Activated T-cell treated with anti-CD3 and anti-CD28 coated beads for 4 hours (primary cell): ENCODE measurements at places on chromosomes 5 and 9.

GRCh38 chr5:55160493-55161209 lies 680 bp downstream of the GPX8 start:
- DNase-seq: no peak

GRCh38 chr5:72530196-72530595 lies 23.0 kb upstream of the ZNF366 start:
- DNase-seq: no peak

- DNase-seq: no peak
Observed at GRCh38 chr5:125032286-125032685, 285.8 kb upstream of the ZNF608 start.

GRCh38 chr9:9410736-9411135 lies 1202.1 kb downstream of the PTPRD start:
- DNase-seq: no peak

- DNase-seq: no peak
Observed at GRCh38 chr5:35860686-35861085, 4.0 kb downstream of the IL7R start.

DNA sequence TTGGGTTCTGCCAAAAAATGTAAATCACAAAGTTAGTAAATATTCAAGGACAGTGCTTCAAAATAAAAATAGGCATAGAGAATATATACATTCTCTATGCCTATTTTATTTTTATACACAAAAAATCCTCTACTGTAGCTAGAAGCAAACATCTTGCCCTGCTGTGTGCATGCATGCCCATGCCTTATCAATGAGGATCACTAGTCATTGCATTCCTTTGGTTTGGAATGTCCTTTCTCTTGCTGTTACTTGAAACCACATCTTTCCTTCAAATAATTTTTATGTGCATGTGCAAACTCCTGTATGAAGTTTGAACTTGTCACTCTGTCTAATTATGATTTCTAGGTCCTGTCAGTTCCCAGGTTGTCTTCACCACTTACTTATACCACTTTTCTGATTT lies 278.9 kb upstream of the IZUMO3 start:
- no peak for DNase-seq

DNA sequence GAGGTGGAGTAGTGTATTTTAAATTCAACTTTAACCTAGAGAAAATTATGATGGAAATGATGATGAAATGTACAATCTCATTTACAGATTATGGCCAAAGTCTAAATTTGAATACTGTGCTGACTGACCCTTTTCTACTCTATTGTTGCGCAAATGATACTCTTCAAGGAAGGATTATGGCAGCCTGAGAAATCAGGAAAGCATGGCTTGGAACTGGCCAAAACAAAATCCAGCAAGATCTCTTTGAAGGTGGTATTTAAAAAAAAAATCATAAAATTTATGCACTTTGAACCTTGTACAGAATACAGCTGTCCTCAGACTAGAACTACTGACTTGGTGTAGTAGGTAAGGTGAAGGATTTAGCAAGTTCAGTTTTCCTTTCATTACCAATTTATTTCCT lies 105.3 kb downstream of the NDUFAF2 start:
- no peak for DNase-seq

DNA sequence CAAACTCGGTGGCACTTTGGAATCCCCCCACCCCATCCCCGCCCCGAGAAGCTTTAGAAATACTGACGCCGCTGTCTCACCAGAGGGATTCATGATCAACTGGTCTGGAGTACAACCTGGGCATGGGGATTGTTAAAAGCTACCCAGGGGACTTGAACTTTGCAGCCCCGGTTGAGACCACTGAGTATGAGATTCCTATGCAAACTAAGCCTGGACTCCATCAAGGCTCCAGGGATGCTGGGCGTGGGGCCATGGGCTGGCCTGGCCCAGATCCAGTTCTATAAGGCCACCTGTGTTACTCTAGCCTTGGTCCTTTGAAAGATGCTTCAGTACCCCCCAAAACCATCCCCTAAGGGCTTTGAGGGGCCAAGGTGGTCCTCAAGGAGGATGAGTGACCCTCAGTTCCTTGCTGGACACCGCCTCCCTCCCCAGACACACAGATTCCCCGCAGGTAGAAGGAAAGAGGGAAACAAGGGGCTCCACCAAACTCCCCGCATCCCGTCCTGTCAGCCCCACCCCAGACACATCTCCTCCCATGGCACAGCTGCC lies 68.5 kb downstream of the MRPL36 start:
- no peak for DNase-seq

DNA sequence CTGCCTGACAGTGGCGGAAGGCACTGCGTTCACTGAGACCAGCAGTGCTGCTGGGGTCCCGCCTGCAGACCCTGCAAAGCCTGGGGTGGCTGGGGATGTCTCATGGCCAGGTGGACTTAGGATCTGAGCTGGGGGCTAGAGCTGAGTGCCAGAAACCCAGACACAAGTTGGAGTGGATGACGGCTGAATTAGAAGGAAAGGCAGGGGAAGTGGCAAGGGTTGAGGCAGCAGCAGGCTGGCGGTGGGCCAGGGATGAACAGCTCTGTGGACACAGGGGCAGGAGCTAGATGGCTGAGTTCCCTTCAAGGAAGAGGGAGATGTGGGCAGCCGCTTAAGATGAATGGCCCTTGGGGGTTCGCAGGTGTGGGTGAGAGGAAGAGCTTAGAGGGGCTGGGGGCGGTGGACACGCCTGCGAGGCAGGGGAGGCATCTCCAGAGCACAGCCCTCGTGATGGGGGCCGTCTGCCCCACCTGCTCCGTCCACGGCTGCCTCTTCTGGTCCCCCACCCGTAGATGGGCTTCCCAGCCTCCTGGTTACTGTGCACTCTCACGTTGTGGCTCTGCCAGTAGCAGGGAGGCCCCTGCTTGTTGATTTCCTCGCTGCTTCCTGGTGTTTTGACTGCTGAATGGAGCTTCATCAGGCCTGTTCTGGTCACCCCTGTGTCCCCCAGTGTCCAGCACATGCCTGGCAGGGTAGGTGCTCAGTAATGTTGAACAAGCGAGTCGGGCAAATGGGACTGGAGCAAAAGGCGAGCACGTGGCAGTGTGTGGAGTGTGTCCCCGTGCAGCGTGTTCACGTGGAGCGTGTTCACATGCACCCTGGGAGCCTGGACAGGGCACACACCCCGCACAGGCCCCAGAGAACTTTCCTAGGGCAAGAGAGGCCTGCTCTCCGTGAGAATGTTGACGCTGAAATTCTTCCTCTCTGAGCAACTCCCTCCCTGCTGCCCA lies 168.2 kb downstream of the CACNA1B start:
- no peak for DNase-seq

- DNase-seq: no peak
Observed at GRCh38 chr5:138955013-138955660, 80.0 kb upstream of the LRRTM2 start.

GRCh38 chr5:127995556-127995955 lies 88.0 kb upstream of the SLC12A2 start:
- no peak for DNase-seq

DNA sequence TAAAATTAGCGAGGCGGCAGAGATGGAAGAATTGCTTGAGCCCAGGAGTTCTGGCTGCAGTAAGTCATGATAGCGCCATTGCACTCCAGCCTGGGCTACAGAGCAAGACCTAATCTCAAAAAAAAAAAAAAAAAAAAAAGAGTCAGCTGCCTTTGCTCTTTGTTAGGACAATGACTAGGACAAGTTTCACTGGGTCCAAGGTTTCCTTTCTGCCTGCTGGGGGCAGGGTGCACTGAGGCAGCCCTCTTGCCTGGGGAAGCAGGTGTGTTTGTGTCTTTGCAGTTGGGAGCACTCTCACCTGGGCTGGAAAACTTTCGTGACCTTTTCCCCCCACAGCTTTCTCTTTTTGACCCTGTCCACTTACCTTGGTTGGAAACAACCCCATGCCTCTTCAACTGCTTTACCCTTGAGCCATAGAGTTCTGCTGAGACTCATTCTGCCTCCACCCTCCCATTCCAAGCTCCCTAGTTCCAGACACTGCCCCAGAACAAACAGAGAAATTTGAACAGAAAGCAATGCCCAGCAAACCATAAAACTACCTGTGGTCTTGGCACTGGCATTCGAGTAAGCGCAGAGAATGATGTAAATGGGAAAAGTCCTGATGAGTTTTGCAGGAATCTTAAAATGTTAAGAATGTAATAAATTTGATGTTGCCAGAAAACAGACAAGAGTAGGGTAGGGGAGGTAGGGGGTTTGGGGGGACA lies 17.0 kb upstream of the MYO10 start:
- no peak for DNase-seq

DNA sequence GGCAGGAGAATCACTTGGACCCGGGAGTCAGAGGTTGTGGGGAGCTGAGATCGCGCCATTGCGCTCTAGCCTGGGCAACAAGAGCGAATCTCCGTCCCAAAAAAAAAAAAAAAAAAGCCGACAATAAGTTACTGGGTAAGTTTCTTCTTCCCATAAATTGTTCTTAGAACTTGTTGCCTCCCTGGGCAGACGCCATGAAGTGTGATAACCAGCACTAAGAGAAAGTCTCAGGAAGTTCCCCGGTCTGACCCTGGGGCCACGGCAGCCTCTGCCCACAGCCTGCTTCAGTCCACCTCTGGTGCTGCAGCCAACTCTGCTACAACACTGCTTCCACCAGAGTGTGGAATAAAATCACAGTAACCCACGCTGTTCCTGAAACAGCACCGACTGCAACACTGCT lies 19.1 kb downstream of the LPCAT1 start:
- no peak for DNase-seq

GRCh38 chr5:118653183-118653582 lies 335.2 kb downstream of the DTWD2 start:
- DNase-seq: no peak

- no peak for DNase-seq
Observed at GRCh38 chr5:154753792-154754191, 1.4 kb upstream of the LARP1 start.

DNA sequence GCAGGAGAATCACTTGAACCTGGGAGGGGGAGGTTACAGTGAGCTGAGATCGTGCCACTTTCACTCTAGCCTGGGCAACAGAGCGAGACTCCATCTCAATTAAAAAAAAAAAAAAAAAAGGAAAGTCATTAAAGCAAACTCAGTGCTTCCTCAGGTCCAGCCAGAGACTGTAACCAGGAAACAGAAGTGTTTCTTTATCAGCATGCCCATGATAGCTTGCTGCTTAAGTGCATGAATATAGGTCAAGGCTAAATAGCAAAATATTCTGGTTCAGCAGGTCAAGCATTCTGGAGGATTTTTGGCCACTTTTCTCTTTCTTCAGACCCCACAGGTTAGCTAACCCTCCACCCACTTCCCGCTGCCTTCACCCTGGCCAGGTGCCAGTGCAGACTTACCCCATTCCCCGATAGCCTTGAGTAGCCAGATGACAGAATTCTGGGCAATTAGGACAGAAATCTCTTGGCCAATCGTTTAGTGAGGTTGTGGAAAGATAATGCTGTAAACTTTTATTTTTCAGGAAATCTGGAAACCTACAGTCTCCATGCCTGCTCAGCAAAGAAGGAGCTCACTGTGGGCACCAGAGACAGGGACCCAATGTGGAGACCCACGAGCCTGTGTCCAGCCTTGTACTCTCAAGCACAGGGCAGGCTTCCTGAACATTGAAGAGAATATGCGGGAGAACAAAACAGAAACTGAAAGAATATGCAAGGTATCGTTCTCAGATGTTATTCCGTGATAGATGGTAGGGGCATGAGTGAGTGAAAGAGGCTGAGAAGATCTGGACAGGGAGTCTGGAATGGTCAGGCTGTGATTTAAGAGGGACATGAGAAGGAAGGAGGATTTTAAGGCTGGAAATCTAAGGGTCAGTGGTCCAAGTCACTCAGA lies 4.2 kb upstream of the UGT3A2 start:
- DNase-seq: no peak

- no peak for DNase-seq
Observed at GRCh38 chr9:133658442-133659431, 22.6 kb downstream of the DBH start.

DNA sequence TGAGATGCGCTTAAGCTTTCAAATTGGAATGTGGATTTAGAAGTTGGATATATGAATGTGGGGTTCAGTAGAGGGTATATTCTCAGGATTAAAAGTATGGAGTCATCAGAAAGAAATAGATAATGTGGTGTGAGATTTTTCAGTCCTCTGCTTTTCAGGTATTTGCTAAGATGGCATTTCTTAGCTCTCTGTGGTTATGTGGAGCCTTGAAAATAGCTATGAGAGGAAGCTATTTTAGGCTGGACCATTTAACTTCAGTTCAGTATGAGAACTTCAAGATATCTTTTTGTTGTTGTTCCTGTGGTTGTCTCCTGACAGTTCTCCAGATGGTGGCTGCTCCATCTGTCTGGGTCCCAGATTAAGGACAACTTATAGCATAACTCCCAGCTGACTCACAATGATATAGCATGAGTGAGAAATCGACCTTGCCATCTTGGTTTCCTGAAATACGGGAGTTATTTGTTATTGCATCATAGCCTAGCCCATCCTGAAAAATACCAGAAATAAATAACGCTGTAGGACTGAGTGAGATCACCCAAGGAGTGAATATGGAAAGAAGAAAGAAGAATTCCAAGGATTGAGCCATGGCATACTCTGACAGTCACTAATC lies 461.5 kb downstream of the ANXA1 start:
- no peak for DNase-seq

- no peak for DNase-seq
Observed at GRCh38 chr5:65981548-65981947, 55.2 kb downstream of the ERBIN start.

- DNase-seq: no peak
Observed at GRCh38 chr5:44160369-44160768, 228.9 kb downstream of the FGF10 start.

- no peak for DNase-seq
Observed at GRCh38 chr5:165139262-165139661, 1633.8 kb downstream of the MAT2B start.

GRCh38 chr9:35258660-35259474 lies 97.1 kb downstream of the UNC13B start:
- DNase-seq: peak; percentile 1

DNA sequence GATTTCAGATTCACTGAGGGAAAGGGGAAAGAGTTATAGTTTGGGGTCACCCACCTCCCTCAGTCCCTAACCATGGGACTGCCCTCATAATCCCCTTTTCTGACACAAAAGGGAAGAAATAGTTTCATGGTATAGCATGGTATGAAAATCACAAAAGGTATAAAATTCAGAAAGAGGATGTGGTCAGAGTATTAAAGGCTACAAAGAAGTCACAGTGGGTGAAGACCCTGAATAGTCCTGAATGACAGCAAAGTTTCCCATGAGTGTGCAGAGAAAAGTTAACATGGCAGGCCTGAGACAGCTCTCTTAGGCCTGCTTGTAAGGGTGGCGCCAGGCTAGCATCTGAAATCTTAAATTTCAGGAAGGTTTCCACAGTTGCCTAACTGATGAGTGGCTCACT lies 290.6 kb upstream of the ZNF608 start:
- DNase-seq: no peak

DNA sequence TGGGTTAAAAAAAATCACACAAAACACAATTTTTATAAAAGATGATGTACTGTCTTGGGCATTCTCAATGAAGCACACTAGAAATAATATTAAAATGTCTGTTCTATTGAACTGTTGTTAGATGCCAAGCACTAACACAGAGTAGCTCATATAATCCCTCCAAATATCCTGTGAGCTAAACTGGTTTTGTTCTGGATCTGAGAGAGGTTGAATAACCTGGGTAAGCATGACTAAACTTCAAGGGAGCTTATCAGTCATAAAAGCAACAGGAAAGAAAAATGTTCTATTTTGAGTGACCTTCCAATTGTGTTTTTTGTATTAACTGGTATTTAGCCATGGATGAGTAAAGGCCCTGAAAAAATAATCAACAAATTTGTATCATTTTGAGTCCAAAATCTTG lies 175.3 kb downstream of the SMC2 start:
- DNase-seq: no peak
